Non-pigmented ciliary epithelial cell (primary cell): ENCODE measurements at places on chromosomes 5 and 9.

DNA sequence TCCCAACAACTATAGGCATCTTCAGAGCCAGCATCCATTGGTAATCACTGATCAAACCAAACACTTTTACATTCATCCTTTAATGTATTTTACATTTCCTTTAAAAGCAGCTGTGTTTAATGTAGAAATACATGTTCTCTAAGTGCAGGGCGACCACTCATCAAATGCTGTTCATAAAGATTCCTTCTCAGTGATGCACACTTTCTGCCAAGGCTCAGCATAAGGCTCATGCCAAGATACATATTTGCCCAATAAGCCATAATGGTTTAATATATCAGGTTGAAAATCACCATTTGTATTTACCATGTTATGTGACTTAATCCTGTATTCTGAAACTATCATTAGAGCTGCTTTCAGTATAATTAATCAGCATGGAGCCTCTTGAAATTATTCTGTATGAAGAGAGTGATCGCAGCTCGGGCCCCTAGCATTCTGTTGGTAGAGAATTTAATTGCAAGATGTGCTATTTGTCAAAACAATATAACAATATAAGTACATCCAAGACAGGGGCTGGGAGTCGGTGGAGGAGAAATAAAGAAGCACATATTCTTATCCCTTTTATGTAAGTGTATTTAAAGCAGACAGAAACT, 267.5 kb downstream of the EBF1 start:
- no peak for DNase-seq

- no peak for DNase-seq
These were observed 116.9 kb downstream of the CDH9 start for GRCh38 chr5:26921439-26921838.

- no peak for DNase-seq
These were observed 335.0 kb downstream of the ARRDC3 start for GRCh38 chr5:91048073-91048472.

GRCh38 chr5:96743805-96744204, 63.9 kb downstream of the ERAP1 start:
- no peak for DNase-seq

DNA sequence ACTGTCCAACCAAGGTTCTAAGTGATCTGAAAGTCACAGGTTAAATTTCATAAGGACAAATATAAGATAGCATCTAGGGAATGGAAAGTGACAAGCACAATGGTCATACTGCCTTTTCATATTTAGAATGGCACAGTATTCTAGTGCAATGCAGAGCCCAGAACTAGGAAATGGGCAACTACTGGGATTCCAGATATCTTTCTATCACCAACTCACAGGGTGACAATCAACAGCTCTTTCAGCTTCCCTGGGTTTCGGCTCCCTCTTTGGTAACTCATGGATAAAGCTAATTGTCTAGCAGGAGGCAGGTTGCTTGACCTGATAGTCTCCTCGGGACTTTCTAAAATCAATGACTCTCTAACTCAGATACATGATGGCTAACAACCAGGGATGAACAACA, 60.4 kb downstream of the NR3C1 start:
- no peak for DNase-seq

DNA sequence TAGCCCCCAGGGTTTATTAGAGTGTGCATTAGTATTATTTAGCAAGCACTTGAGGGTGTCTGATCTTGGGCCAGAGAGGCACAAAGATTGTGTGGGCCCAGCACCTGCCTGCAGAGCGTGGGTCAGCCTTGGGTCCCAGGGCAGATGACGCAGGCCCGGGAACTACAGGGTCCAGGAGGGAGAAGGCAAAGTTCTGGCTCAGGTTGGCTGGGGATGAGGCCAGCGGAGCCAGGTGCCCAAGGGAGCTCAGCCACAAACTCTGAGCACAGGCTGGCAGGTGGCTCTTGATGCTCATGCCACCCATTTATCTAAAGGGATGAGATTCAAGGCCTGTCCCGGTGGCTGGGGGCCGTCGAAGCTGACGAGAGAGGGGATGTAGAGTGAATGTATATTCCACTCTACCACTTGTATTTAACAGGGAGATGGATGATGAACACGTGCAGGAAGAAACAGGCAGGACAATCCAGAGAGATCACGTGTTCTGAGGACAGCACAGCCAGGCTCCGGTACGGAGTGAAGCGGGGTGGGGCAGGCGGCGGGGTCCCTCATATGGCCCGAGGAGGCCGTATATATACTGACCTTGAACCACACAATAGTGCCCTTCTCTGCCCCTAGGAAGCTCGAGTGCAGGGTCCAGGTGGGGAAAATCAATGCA, 818 bp upstream of the OBP2A start:
- DNase-seq, result no peak

DNA sequence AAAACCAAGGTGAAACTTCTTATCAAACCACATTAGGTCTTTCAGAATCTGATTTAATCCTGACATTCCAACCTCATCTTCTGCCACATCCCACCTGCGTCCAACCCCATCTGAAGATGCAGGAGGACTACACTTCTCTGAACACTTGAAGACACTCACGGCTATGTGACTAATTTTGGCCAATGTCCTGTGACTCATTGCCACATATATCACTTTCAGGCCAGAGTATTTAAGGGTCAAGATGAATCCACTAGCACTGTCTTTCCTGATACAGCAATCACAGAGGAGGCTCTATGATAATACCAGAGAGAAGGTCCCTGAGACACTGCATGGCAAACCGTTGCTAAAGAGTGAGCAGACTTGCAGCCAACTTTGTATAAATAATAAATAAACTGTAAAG, 323.4 kb downstream of the NR2F1-AS1 start:
- no peak for DNase-seq

DNA sequence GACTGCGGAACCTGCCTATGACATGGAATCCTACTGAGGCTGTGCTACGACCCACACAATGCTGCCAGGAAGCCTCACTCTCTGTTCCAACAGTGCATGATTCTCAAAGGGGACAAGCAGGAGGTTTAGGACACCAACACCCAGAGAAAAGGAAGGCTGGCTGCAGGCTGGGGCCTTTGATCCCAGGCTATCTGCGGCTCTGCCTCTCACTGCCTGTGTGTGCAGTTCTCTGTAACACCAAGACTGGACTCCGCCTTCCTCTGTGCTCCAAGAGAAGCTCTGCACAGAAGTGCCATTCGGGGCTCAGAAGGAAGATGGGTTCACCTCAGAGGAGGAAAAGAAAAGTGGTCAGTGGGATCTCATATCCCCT, 20.5 kb downstream of the ANKH start:
- no peak for DNase-seq

- no peak for DNase-seq
These were observed 2.8 kb upstream of the RICTOR start for GRCh38 chr5:39076757-39077728.

DNA sequence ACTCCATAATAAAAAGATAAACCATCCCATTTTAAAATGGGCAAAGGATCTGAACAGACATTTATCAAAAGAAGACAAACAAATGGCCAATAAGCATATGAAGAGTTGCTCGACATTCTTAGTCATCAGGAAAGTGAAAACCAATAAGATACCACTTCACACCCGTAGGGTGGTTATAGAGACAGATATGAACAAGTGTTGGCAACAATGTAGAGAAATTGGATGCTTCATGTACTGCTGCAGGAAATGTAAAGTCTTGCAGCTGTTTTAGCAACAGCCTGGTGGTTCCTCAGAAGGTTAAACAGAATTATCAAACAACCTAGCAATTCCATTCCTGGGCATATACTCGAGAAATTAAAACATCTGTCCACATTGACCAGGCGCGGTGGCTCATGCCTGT, 42.5 kb downstream of the GTF3C4 start:
- no peak for DNase-seq

GRCh38 chr5:142946547-142947426, 176.6 kb downstream of the ARHGAP26 start:
- no peak for DNase-seq

GRCh38 chr9:71941998-71942567, 30.6 kb downstream of the C9orf85 start:
- DNase-seq, result no peak

DNA sequence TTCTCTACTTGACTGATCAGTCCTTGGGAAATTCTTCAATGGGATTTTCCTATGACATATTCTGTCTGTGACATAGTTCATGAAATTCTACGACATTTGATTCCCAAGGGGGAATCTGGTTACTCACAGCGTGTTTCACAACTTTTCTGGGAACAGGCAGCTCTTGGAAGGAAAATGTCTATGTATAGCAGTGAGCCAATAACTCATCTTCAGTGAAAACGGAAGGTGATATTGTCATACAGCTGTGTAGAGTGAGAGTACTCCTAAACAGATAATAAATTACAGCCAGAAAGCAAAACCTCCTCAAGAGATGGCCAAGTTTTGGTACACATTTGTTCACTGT, 91.4 kb downstream of the C9orf152 start:
- no peak for DNase-seq

- DNase-seq, result no peak
These were observed 57.7 kb downstream of the FGF18 start for GRCh38 chr5:171477101-171477500.

- no peak for DNase-seq
These were observed 49.3 kb upstream of the FANCC start for GRCh38 chr9:95366731-95367325.

GRCh38 chr5:137595396-137596079, 96.4 kb upstream of the SPOCK1 start:
- DNase-seq, result no peak

DNA sequence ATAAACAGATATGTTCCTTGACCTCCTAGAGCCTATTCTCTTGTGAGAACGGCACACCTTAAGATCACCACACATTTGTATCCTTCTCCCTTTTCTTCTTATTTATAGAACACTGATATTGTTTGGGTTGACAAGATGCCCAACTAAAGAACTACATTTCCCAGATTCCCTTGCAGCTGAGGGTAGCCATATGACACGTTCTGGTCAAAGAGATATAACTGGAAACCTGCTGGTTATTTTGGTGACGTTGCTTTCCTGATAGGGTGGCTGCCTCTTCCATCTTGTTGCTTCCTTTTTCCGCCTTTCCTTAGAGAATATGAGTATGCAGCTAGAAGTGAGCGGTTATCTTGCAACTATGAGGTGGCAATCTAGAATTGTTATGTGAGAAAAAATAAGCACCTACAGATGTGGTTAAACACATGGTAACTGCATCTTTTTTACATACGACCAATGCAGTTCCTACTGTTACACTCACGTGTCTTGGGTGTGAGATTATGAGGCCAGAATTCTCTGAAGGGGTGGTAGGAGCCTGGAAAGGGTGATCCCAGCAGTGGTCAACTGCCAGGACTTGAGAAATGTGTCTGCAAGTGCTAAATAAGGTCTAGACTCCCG, 72.9 kb downstream of the SEC61B start:
- no peak for DNase-seq

DNA sequence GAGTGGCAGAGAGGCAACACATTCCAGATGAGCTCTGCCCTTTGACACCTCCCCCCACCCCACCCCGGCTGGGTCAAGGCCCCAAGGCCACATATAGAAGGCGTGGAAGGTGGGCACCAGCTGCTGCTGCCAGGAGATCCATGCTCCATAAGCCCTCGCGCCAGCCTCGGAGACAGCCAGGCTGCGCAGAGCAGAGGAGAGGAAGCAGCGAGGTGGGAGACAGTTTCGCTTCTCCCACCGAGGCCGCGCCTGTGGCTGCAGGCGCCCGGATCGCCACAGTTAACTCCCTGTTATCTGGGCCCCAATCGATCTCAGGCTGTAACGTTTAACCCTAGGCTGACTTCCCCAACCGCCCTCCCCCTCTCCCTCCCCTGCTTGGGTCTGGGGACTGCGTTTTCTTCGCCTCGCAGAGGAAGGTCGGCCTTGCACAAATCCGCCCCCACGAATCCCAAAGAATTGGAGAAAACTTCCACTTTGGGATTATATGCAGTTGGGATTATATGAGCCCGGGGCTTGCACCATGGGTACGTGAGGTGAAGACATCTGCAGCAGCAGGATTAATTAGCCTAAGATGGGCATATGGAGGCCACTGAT, 1.1 kb upstream of the CXXC5 start:
- DNase-seq, result no peak

- DNase-seq, result no peak
These were observed 123.2 kb upstream of the SLC30A5 start for GRCh38 chr5:68970617-68971016.

DNA sequence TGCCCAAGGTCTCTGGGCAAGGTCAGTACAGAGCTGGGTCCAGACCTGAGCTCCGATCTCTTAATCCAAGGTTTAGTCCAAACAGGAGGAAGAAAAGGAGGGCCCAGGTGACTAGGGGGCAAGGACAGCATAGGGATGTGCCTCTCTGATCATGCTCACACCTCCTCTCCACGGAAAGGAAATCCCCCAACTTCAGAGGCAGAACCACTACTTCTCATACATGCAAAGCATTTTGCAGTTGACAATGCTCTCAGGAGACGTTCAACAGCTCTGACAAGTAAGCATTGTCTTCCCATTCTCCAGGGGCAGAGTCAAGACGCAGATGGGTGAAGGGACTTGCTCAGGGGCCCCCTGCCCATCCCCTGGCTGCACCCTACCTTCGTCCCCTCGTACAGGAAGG, 8.7 kb upstream of the CORO2A start:
- DNase-seq, result no peak

GRCh38 chr9:138063033-138063432, 185.5 kb downstream of the CACNA1B start:
- no peak for DNase-seq

- DNase-seq, result no peak
These were observed 780.3 kb downstream of the DTWD2 start for GRCh38 chr5:118208031-118208453.

DNA sequence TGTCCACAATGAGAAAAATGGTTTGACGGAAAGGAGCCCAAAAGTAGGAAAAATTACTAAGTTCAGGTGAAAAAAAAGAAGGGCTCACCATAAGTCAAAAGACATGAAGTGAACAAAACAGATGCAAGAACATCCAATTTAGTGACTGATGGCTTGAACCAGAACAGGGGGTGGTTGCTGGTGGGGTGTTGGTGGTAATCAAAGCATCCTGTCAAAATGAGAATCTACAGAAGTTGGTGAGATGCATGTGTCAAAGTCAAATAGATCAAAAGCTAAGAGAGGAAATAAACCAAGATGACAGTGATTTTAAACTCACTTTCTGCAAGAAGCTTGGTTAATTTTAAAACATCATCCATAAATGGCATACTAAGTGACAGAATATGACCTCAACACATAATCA, 117.4 kb downstream of the MLLT3 start:
- DNase-seq, result no peak

DNA sequence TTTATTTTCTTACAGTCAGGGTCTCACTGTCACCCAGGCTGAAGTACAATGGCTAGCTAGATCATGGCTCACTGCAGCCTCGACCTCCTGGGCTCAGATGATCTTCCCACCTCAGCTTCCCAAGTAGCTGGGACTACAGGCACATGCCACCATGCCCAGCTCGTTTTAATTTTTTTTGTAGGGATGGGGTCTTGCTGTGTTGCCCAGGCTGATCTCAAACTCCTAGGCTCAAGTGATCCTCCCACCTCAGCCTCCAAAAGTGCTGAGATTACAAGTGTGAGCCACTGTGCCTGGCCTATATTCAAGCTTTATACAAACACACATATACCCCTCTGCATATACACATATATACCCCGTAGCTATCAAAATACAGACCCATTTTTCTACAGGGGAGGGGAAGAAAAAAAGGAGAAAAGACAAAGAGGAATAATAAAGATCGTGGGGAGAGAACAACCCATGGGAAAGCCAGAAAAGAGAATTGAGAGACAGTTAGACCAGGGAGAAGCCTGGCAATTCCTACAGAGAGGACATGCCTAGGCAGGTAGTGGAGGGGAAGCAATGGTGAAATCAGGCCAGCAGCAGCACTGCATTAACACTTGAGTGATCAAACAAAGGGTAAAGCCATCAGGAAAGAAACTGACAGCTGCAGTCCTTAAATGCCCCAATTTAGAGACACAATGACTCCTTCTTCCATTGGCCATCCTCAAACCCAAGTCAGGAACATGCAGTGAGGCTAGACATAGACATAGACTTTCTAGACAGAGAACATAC, 102.7 kb downstream of the EFNA5 start:
- no peak for DNase-seq

GRCh38 chr9:12838546-12838945, 63.7 kb downstream of the LURAP1L start:
- no peak for DNase-seq
